ENCODE measurements at places on chromosomes 1 and 21.

DNA sequence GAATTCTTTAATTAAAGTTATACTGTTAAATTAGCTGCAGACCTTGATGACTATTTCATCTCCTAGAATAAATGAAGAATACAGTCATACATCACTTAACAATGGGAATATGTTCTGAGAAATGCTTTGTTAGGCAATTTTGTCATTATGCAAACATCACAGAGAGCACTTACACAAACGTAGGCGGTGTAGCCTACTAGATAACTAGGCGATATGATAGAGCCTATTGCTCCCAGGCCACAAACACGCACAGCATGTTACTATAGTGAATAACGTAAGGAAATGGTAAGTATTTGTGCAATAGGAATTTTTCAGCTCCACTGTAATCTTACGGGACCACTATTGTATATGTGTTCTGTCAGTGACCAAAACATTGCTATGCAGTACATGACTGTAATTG lies 37.6 kb upstream of the DESI2 start:
- DNase-seq: no peak

DNA sequence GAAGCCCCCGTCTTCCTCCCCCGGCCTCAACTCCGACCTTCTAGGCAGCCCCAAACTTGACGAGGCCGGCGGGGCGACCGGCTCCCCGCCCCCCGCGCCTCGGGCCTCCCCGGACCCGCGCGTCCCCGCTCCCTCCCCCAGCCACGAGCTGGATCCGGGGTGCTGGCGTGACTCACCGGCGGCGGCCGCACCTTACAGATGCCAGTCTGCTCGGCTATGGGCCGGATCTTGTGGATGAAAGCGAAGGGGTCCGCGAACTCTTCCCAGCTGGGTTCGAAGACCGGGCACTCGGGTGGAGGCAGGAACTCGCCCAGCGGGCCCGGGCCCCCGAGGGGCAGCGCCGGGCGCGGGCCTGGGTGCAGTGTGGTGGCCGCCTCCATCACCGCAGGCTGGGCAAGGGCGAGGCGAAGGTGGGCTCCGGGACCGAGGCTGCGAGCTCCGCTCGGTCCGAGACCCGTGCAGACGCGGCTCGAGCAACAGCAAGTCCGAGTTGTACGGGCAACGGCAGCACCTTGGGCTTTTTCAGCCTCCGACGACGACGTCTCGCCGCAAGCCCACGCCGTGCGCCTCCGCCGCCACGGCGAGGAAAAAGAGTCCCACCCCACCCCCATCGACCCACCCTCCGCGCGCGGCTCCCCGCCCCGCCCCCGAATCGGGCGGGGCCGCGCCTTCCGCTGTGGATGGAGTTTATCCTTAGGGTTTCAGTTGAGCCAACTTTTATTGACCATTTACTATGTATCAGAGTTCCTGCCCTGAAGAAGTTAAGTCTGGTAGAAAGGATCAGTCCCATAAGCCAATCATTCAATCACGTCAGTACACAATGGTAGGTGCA lies at the start of gene KDM5B:
Gene KDM5B (minus strand): TSS at position 496 of the 832 bp plus-strand sequence. CDS start 116 bp downstream, at position 380.
- peak; percentile 37 for DNase-seq

GRCh38 chr1:201488830-201489589 lies 17.9 kb downstream of the CSRP1 start:
- no peak for DNase-seq

DNA sequence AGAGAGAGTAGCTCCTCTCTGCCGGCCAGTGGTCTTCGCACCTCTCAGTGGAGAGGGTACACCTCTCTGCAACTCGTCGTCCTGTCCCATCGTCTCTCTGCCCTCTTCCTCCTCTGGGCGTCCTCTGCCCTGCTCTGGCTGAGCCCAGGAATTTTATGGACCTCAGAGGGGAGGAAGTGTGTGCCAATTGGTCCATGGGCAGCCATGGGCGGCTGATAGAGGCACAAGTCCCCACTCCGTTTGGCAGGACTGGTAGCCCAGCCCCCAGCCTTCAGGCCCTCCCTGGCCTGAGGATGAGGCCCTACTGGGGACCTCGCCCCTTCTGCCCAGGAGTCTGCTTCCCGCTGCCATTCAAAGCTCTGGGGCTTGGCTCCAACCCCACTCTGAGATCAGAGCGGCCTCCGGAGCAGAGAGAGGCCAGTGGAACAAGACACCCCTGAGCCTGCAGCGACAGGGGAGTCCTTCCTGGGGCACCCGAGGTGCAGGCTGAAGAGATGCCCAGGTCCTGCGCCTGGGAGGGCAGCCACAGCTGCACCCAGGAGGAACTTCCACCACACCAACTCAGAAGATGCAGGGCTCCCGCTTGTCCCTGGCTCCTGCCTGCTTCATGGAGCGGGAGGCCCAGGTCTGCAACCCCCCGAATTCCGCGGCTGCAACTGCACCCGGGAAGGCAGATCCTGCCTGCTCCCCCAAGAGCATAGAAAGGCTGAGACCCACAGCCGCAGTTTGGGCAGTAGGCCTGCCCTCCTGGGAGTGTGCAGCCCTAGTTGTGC lies 659.9 kb downstream of the KCNT2 start:
- DNase-seq: no peak

DNA sequence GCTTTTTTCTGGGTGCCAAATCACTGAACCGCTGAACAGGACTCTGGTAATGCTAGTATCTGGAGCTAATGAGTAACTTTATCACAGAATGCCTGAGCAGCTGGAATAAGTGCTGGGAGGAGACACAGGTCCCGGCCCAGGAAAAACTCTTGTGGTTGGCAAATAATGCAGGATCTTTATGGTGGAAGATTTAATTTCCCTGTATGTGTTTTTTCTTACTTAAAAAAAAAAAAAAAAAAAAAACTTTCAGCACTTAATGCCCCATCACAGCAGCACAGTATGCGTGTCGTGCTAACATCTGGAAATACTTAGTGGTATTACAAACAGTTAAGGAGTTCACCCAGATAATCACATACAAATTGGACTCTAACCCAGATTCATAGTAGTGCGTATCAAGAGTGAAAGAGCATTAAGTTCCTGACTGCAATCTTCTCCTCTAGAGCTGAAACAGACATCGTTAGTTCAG lies 220.7 kb downstream of the TOMM20 start:
- DNase-seq: no peak
